ENCODE measurements at places on chromosomes 13 and 19.

DNA sequence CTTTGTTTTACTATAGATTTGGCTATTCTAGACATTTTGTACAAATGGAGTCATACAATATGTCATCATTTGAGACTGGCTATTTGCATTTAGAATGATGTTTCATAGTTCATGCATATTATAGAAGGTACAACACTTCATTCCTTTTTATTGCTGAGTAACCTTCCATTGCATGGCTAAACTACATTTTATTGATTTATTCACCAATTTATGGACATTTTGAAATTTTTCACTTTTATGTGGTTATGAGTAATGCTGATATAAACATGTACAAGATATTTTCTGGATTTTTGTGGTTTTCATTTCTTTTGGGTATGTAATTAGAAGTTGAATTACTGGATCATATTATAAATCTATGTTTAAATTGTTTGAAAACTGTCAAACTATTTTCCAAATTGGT, 710.3 kb upstream of the SLITRK5 start:
- DNase-seq, result no peak

- DNase-seq, result no peak
Measured at GRCh38 chr13:102405499-102406100, 3.8 kb upstream of the FGF14 start.

GRCh38 chr13:38657191-38657590, 29.7 kb upstream of the FREM2 start:
- no peak for DNase-seq

GRCh38 chr13:74644229-74644628, 510.0 kb upstream of the KLF12 start:
- DNase-seq, result no peak

DNA sequence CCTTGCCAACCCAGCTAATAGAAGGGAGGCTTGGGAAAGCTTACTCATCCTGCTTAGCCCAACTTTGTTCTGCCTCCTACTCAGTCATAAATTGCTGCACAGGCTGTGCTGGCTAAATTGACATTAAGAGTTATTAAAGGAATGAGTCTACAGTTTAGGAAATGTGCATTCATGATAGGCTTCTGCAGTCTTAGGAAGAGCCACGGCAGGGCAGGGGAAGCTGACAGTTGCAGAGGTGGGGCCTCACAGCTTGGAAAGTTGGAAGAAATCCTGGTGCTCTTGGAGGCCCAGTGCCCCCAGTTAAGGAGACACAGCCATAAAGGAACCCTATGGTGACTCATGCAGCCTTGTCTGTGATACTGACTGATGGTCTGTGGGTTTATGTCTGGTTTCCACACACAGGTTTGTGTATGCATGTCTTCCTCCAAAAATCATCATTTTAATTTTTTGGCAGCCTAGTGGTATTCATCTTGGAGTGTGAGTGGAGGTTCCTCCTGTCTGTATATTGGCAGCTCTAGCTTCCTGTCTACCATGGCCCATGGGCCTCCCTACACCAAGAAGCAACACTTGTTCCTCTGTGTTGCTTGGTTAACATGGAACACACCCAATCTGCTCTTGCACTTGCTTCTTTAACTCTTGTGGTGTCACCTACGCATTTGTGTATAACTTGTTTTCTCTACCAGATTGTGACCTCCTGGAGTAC, 135.0 kb upstream of the KL start:
- DNase-seq, result no peak

GRCh38 chr19:41437944-41438574, 1.7 kb downstream of the DMAC2 start:
- no peak for DNase-seq

GRCh38 chr19:48367855-48368254, 3.7 kb downstream of the SYNGR4 start:
- no peak for DNase-seq
